ENCODE measurements at places on chromosomes 12 and 14. TPM values are rescaled to one million over a fixed set of nuclear protein-coding genes. Genes with fewer than 3 reads are reported as not detected.

CD163L1 gene
- not detected for total RNA-seq

MANSC4 gene
- 0.17 TPM for total RNA-seq

SLC35F4 gene
- not detected for total RNA-seq

CCDC177 gene
- total RNA-seq = not detected

HCAR3 gene
- total RNA-seq = under 0.01 TPM

DNAAF2 gene
- total RNA-seq = 10.3 TPM

DNA sequence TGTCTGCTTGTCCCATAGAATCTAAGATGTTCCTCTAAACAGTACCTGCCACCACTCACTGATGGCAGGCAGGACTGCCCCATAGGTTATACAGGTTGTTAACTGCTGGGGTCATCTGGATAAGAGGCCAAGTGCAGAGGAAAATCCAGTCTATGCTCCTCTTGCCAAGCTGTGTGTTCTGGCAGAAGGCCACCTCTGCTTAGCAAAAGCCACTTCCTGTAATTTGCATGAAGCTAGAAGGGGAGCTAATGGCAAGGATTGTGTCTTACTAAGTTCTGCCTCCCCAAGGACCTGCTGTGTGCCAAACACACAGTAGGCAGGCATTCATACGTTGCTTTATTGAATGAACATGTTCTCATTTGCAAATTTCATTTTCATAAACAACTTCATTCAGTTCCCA is 445.4 kb downstream of the BCL11B start:
- DNase-seq = no peak

DNA sequence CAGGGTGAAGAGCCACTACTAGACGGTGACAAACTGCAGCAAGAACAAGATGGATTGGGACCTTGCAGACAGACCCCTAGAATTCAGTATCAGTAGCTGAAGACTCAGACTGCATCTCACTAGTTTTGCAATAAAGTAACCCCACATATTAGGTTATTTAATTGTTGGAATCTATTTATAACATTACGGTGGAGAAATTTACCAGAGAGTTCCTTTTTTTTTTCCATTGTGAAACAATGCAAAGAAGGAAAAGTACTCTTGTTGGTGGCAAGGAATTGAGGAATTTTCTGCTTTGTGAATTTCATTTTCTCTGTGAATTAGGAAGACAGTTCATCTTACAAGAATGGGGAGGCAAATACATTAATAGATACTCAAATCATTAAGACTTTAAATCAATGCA is 185.7 kb upstream of the PPFIA2 start:
- no peak for DNase-seq

GRCh38 chr12:117013726-117014125 is 85.5 kb downstream of the TESC start:
- peak; percentile 33 for DNase-seq

DNA sequence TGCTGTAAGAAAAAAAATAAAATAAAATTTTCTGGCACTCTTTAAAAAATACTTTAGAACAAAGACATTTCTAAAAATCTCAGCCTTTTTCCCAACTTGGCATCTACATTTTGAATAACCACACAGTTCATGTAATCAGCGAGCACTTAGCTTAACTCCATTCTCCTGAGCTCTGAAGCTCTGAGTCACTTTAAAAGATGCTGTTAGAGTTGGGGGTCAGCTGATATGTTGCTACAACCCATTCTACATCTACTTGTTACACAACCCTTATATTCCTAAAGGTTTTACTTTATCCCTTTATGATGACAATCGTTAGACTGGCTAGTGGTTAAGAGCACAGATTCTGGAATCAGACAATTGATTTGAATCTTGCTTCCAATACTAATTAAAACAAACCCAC is 48.3 kb downstream of the SLC41A2 start:
- peak; percentile 21 for DNase-seq

GRCh38 chr12:29253906-29254625 is 105.0 kb downstream of the FAR2 start:
- DNase-seq = no peak

- peak; percentile 51 for DNase-seq
Measured at GRCh38 chr14:26330982-26331381, 266.9 kb downstream of the NOVA1 start.

DNA sequence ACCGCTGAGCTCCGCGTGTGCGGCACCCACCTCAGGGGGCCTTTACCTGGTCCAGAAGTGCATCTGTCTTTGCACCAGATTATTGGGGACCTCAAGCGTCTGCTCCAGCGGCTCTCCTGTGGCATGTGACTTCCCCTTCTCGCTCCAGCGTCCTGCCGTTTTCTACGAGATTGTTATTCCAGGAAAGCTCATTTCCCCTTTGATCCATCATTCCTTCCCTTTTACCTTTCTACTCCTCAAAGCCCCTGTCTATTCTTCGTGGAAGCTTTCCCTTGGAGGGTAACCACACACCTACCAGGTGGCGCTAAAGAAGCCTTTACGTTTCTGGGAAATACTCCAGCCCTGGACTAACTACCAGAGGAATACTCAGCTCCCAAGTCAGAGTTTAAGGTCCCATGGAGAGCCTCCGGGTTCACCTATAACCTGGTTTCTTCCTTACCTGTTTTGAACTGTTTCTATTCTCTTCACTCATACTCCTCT is 1.5 kb downstream of the FKBP4 start:
- no peak for DNase-seq

- no peak for DNase-seq
Measured at GRCh38 chr14:97281741-97282140, 484.6 kb downstream of the VRK1 start.

- no peak for DNase-seq
Measured at GRCh38 chr12:130799051-130799450, 40.0 kb downstream of the STX2 start.

DNA sequence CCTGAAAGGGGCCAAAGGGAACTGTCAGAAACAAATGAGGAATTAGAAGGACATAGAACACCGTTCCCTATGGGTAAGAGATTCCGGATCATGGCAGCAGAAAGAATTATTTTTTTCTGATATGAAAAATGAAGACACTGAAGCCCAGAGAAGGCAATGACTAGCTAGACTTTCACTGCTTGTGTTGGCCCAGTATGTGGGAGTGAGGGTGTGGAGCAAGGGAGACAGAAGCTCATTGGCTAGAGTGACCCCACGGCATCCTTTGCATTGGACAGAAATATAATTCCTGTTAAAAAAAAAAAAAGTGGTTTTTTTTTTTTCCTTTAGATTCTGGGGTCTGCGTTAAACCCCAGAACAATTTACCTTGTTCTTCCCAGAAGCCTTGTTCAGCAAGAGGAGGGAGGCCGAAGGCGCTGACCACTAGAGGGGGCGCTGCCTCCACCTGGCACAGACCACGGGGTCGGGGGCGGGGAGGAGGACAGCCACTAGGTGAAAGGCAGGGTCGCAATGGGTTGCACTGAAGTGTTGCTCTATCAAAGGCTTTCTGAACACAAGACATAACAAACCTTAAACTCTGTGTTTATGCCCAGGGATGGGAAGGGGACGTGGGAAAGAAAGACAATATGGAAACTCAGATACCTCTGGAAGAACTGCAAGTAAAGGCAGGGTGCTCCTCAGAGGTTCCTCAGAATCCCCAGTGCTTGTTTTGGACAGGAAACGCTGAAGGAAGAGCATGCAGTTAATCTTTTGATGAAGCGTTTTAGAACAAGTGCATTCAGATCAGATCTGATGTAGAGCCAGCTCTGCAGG is 156.8 kb downstream of the KCNA5 start:
- no peak for DNase-seq

GRCh38 chr12:25583545-25583944 is 30.5 kb upstream of the LMNTD1 start:
- DNase-seq = peak; percentile 34
